ENCODE measurements at places on chromosomes 2 and 18.

DNA sequence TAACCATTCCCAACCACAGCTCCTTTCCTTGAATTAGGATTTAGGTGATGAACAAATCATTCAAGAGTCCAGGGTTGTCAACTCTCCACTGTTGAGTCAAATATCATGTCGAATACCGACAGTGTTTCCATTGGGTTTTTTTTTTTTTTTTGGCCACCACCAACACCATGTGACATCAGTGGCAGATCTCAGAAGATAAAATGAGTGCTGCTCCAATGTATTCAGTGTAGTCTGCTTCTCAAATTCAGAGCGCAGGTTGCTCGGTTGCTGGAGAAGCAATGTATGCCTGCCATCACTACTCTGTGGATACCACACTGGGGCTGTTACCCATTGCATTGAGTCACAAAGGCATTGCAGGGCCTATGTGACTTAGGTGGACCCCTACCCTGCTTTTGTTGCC is 10.8 kb upstream of the ATL2 start:
- no peak overlapping the region for H3K4me3 ChIP-seq
- no peaks in the 10 kb centered on the region for H3K4me1 ChIP-seq
- no peaks in the 10 kb centered on the region for H3K36me3 ChIP-seq
- H3K27me3 ChIP-seq = no peaks in the 10 kb centered on the region

DNA sequence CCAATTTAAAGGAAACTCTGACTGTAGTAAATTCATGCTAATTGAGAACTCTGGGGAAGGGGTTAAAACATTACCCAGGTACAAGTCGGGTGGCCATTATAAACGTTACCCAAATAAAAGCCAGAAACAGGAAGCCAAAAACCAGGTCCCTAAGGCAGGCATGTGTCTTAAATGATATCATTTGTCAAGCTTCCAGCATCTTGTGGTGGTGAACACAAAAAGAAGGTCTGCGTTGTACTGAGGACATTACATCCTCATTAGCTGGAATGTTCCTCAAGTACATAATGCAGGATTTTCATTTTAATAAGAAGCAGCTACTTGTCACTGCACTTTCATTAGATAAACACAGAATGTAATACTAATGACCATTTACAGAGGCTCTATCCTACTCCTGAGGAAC is 10.9 kb downstream of the PTGR3 start:
- peaks cover 26% of the 10 kb centered on the region for H3K36me3 ChIP-seq
- H3K27me3 ChIP-seq = no peaks in the 10 kb centered on the region
- no peak overlapping the region for H3K27ac ChIP-seq
- H3K4me1 ChIP-seq = no peaks in the 10 kb centered on the region
- no peak for DNase-seq

DNA sequence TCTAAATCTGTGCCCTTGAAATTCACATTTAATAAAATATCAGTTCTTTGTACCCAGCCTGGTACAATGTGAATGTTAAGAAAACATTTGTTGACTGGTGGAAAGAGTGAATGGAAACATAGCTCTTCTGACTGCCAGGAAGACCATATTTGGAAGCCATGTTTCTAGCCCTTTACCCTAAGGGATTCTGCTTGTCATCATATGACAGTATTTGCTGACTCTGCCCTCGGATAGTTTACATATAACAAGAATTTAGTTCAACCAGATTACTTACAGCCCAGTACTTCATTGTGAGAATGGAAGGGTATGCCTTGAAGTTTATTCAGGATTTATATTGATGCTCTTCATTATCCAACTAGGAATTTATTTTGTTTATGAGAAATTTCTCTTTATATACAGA is 13.8 kb upstream of the KCNS3 start:
- no peaks in the 10 kb centered on the region for H3K4me1 ChIP-seq
- DNase-seq = no peak
- H3K36me3 ChIP-seq = no peaks in the 10 kb centered on the region
- H3K27me3 ChIP-seq = no peaks in the 10 kb centered on the region
- no peak overlapping the region for H3K4me3 ChIP-seq
- H3K27ac ChIP-seq = no peak overlapping the region

DNA sequence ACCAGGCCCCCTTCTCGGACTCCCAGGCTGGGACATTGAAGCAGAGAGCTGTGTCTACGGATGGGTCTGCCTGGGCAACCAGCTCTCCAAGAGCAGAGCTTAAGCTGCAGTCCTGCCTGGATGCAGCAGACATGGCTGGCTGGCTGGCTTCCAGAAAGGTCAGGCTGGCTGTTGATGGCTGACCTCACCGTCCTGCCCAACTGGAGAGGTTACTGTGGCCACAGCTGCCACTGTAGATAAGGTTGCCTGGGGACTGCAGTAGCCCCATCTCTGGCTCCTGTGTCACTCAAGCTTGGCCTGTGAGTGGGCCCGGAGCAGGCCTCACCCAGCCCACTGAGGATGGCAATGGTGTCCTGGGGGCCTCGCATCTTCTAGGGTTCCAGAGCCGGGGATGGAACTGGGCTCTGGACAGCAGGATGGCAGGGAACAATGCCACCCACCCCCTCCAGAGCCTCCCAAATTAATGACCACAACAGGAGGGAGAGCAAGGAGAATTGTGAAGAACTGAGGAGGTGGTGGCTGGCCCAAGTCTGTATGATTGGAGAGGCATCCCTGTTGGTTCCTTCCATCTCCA is 37.0 kb upstream of the FOSL2 start:
- no peaks in the 10 kb centered on the region for H3K4me1 ChIP-seq
- H3K27ac ChIP-seq = no peak overlapping the region
- H3K27me3 ChIP-seq = no peaks in the 10 kb centered on the region

- H3K4me1 ChIP-seq = no peaks in the 10 kb centered on the region
- no peaks in the 10 kb centered on the region for H3K36me3 ChIP-seq
- H3K27ac ChIP-seq = no peak overlapping the region
Observed at GRCh38 chr2:13578547-13578946, 861.8 kb downstream of the TRIB2 start.

DNA sequence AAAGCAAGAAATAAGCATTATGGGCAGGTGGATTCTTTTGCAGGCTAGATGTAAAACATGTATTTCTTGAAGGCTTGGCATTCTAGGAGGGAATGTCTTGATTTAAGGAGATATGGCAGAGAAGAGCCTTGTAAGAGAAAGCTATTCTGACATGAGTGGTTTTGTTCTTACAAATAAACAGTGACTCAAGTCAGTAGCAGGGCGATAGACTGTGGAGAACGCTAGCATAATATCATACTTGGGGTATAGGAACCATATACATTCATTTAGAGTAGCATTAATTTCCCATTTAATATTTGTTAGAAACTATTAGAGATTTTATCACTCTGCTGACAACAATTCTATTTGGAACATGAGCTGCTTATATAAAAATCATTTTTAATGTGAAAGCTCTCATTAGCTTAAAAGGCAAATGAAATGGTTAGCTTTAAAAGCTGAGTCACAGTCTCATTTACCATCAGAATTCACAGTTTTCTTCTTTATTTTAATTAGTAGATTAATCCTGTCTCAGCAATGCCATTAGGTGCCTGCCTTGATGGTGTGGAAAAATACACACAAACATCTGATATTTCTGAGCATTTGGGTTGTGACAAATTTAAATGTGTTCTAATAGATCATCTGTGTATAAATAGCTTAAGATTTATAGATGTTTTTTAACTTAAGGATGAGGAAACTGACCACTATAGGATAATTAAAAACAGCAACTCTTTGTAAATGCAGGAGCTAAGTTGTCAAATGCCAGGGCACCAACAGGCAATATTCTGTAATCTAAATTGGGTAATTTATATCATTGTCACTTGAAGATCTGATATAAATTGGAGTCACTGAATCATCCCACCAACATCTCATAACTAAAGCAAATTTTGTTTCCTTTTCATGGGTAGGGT is 276.7 kb downstream of the PLCL1 start:
- no peak overlapping the region for H3K27ac ChIP-seq
- no peak for DNase-seq
- H3K4me1 ChIP-seq = no peaks in the 10 kb centered on the region
- no peaks in the 10 kb centered on the region for H3K36me3 ChIP-seq
- H3K27me3 ChIP-seq = no peaks in the 10 kb centered on the region

GRCh38 chr2:212001325-212001724 is 537.3 kb downstream of the ERBB4 start:
- no peaks in the 10 kb centered on the region for H3K4me1 ChIP-seq
- DNase-seq = no peak
- peaks cover 3% of the 10 kb centered on the region for H3K27me3 ChIP-seq

DNA sequence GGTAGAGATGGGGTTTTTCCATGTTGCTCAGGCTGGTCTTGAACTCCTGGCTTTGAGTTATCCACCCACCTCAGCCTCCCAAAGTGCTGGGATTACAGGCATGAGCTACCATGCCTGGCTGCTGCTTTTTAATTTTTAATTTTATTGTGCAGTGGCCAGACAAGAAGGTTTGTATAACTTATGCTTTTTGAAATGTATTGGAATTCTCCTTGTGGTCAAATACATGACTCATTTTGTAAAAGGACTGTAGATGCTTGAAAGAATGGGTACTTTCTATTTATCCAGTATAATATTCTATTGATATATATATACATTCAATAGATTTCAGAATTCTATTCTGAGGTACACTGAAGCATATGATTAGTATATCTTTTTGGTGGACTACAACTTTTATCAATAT is 82.6 kb upstream of the ST3GAL5 start:
- H3K4me1 ChIP-seq = peaks cover 3% of the 10 kb centered on the region
- H3K36me3 ChIP-seq = no peaks in the 10 kb centered on the region
- no peak overlapping the region for H3K4me3 ChIP-seq
- H3K27me3 ChIP-seq = no peaks in the 10 kb centered on the region

GRCh38 chr18:43886341-43886740 is 609.1 kb upstream of the SYT4 start:
- no peaks in the 10 kb centered on the region for H3K27me3 ChIP-seq
- no peak overlapping the region for H3K27ac ChIP-seq
- no peak overlapping the region for H3K4me3 ChIP-seq
- no peaks in the 10 kb centered on the region for H3K36me3 ChIP-seq

- H3K27me3 ChIP-seq = no peaks in the 10 kb centered on the region
- peaks cover 9% of the 10 kb centered on the region for H3K4me1 ChIP-seq
- H3K27ac ChIP-seq = peak overlapping the region; percentile 37
- no peak for DNase-seq
Observed at GRCh38 chr18:28511413-28511821, 334.5 kb upstream of the CDH2 start.

DNA sequence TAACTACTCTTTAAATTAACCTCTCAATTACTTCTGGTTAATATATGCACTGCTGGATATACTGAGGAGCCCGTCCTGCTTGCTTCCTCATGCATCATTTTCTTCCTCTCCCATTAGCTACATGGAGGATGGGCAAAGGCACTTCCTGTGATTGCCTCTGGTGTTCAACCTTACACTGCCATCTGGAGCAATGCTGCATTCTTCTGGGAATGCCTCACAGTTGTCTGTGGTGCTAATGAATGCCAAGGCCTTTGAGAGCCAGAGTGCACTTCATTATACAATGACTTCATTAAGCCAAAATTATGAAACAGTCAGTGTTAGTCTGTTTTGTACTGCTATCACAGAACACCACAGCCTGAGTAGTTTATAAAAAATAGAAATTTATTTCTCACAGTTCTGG is 134.8 kb upstream of the DOCK10 start:
- no peaks in the 10 kb centered on the region for H3K36me3 ChIP-seq
- no peaks in the 10 kb centered on the region for H3K4me1 ChIP-seq
- H3K27ac ChIP-seq = no peak overlapping the region
- H3K4me3 ChIP-seq = no peak overlapping the region

GRCh38 chr2:232521959-232522622 is 1.9 kb downstream of the PRSS56 start:
- no peak overlapping the region for H3K27ac ChIP-seq
- no peak overlapping the region for H3K4me3 ChIP-seq
- H3K4me1 ChIP-seq = no peaks in the 10 kb centered on the region
- DNase-seq = no peak
- peaks cover 35% of the 10 kb centered on the region for H3K27me3 ChIP-seq

Data from RWPE2 (cell line).